ENCODE measurements at places on chromosomes 1 and 21.

DNA sequence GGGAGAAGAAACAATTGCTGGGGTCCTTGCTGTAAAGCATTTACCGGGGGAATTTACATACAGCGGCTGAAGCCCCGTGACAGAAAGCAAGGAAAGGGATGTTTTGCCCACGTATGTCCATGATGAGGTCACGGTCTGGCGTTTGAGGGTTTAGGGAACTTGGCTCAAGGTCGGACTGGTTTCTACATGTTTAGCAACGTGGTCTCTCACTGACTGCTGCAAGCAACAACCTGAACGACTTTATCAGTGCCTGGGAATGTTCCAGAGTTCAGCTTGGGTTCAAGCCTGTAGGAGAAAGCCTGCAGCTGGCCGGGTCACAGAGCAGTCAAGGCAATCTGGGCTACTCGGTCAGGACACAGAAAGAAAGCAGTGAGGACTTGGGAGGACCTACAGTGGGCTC, 323.3 kb downstream of the AJAP1 start:
- no peak for DNase-seq

GRCh38 chr1:184791550-184791900, 36.9 kb upstream of the EDEM3 start:
- no peak for DNase-seq

- DNase-seq: no peak
Observed at GRCh38 chr1:197989058-197989457, 71.9 kb downstream of the LHX9 start.

GRCh38 chr1:180504186-180504585, 1.8 kb upstream of the ACBD6 start:
- DNase-seq: no peak

- no peak for DNase-seq
Observed at GRCh38 chr1:52032124-52032784, 1.4 kb downstream of the KTI12 start.

DNA sequence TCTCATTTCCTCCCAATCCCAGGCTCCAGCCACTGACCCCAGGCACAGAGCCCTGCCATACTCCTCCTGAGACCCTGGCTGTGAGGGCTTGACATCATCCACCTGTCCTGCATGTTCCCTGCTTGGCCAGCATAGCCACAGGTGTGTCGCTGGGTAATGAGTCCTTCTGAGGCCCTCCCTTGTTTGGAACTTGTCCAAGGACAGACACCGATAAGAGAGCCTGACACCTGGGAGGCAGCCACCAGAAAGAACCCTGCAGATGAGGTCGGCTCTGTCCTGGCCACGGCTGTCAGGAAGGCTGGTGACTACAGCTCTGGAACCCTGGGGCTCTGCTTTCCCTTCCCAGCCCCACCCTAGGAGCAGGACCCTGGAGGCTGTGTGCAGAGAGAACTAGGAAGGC, 34.6 kb downstream of the TMEM63A start:
- no peak for DNase-seq

DNA sequence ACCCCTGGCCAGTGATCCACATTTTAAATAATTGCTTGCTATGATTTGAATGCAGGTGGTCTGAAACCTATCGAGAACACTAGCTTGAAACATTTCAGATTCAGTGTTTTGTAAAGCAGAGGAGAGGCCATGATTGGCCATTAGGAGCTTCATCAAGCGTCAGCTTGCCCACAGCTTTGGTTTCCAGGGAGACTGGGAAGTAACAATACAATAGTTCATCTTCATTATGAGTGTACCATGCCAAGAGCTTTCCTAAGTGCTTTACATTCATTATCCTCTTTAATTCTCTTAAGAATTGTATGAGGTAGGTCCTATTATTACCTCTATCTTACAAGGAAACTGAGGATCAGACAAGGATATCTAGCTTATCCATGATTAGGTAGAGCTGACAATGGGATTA, 27.7 kb upstream of the ATP5PO start:
- DNase-seq: no peak

- no peak for DNase-seq
Observed at GRCh38 chr1:100717218-100717617, 2.3 kb upstream of the VCAM1 start.
